ENCODE measurements at places on chromosomes 7 and 10.
A peak's percentile ranks its signal among the peaks of the same experiment; 100 is the strongest.

GRCh38 chr7:116340943-116341907 lies 130.9 kb downstream of the TES start:
- no peak for DNase-seq

GRCh38 chr10:69318867-69319727 lies 40.8 kb downstream of the HK1 start:
- DNase-seq, result peak; percentile 73

- no peak for DNase-seq
Measured at GRCh38 chr10:642186-642890, 47.1 kb downstream of the DIP2C start.

DNA sequence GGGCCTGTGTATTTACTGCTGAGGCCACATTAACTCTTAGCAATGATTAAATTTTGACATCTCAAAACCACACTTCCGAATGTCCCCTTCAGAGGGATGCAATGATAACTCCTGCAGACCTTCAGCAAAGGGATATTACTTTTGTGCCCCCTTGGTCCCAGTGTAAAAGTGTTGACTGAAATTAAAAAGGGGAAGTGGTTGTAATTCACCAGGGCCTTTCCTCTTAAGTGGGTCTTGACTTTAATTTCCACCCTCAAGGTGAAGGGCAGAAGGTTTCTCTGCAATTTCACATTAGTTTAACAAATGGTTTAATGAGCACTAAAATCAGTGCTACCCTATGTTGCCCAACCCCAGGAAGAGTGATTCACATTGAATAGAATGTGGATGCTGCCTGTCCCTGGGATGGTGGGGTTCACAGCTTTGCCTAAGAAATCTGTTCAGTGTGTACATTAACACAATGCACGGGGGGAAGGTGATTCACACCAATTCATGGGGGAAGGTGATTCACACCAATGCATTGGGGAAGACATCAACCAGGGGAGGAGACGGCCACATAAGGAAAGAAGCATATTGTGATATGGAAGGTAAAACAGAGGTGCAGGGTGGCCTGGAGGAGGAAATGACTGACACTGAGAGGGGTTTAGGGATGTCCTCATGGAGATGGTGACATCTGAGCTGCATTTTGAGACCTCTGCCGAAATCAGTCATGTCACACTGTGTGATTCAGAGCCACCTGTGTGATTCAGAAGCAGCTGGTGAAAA lies 19.4 kb upstream of the TNS3 start:
- peak; percentile 60 for DNase-seq

GRCh38 chr10:58209669-58210068 lies 58.0 kb downstream of the IPMK start:
- no peak for DNase-seq

DNA sequence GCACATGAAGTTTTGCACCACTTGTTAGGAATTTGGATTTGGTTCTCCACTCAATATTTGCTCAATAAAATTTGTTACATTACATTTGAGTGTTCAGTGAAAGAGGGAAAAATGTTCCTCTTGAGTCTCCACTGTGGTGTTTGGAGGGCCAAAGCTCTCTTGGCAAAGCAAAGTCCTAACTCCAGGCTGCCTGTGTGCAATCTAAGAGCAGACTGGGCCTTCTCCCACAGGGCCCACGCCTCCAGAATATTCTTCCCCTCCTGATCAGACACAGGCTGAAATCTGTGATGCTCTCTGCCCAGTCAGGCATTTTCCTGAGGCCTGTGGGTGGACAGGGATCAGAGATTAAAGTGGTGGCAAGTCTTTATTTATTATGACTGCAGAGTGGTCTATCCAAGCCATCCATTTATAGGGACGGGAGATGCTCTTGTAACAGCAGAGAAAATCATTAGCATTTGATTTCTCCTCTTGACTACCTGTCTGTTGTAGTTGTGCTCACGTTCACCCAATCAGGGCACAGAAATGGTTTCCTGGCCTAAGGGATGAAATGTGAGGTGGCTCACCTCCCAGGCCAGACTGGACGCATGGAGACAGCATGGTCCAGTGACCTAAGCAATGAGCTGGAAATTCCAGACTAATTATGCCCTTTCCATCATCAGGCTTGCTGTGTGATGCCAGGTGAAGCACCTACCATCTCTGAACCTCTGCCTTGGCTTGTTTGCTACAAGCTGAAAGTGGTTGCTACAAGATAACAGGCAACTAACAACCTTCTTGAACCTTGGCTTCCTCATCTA lies 147.1 kb upstream of the NRBF2 start:
- DNase-seq, result no peak

DNA sequence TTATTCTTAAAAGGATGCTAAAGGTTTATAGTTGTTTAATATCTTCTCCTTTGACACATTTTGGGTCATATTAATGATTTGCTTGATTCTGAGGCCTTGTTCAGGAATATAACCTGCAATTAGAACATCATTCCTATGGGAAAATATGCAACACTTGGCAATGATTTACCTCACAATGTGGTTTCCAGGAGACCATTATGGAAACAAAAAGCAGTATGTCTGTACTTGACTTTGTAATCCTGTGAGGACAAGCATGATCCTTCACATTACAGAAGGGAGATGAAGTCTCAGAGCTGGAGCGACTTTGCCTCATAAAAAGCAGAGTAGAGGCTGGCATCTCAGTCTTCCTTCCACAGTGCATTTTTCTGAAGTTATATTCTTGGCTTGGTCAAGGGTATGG lies 57.0 kb upstream of the CDCA7L start:
- no peak for DNase-seq

GRCh38 chr7:12647364-12648219 lies 39.8 kb upstream of the ARL4A start:
- DNase-seq, result peak; percentile 43

DNA sequence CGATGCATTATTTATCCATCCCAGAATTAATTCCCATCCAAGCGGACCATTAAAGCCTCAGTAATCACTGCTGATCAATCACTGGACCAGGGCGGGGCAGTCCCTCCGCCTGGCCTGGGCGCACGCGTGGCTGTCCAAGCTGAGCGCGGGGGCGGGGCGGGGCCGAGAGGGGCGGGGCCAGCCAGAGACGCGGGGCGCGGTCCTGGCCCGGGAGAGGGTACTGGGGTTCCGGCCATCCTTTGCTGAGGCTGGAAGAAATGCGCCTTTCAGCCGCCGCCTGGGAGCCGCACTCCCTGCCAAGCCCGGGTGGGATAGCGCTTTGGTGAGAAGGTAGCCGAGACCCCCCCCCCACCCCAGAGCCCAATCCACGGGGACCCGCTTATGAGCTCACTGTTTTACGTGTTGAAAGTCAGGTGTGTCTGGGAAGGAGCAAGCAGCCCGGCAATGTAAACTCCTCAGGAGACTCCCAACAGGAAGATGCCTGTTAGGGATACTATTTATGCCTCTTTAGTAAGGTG lies at the start of gene ARHGAP22:
TSS of gene ARHGAP22 (minus strand) at position 83 of the 518 bp plus-strand sequence. CDS start 277 bp downstream, outside the sequence.
- DNase-seq, result peak; percentile 87

DNA sequence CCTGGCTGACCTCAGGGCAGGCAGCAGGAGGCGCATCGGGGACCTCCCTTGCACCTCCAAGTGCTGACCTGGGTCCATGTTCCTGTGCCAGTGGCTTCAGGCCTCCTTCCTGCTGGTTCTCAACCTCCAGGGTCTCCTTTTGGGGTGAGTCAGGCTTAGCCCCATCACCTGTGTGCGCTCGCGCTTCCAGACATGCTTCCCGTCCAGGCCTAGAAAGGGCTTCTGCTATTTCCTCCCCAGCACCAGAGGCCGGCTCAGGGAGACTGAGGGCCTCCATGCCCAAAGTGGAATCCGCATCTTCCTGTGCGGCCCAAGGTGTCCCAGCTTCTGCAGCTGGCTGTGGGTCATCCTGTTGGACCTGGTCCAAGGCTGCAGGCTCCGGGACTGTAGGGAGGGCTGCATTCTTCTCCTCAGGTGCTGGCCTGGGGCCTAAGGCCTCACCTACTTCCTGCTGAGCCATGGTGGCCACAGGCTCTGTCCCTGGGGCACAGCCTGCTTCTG lies 5.9 kb downstream of the NACAD start:
- no peak for DNase-seq

- no peak for DNase-seq
Measured at GRCh38 chr7:140276001-140276400, 99.2 kb upstream of the KDM7A start.

DNA sequence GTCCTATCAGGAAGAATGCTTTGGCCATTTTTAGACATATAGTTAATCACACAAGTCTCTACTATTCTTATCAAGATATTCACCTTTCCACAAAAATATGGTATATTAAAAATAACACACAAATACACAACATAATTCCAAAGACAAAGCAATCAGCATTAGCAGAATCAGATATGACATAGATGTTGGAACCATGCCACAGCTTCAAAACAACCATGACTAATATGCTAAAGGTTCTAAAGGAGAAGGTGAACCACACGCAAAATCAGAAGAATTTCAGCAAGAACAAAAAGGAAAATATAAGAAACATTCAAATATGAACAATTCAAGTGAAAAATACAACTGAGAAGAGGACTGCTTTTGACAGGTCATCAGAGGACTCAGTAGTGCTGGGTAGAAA lies 670.2 kb upstream of the SORCS1 start:
- DNase-seq, result no peak

DNA sequence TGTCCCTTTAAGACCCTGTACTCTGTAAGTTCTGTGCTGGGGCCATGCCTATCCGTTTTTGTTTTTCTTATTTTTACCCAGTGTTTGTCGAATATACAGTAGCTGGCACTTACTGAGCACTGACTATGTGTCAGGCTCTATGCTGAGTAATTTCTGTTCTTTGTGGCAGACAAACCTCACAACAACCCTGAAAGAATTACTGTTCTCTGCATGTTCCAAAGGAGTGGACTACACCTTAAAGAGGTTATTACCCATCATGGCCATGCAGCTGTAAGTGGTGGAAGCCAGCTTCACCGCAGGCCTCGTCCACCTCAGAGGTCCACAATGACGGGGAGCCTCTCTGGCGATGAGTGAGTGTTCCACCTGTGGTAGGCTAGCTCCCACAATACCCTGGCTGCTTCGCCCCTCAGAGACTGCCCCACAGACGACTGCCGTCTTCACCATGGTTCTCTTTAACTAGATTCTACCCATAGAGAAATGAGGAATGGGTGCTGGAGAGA lies 30.1 kb upstream of the RBM20 start:
- no peak for DNase-seq

GRCh38 chr7:151745706-151746105 lies 131.2 kb downstream of the PRKAG2 start:
- DNase-seq, result no peak
